ENCODE measurements at places on chromosomes 16 and 17.

DNA sequence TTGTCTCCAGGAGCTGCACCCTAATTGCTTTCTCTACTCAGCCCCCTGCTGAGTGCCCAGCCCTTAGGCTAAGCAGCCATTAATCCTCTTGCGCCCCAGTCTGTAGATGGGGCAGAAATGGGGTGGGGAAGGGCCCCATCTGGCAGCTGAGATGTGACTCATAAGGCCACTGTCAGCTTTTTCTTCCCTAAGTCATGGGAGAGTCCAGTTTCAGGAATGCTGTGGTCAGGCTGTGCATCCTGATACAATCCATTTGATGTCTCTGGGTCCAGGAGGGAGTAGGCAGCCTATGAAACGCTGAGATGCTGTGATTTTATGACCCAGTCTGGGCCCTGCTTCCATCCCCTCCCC lies 12.3 kb downstream of the PLXDC1 start:
- DNase-seq = no peak

DNA sequence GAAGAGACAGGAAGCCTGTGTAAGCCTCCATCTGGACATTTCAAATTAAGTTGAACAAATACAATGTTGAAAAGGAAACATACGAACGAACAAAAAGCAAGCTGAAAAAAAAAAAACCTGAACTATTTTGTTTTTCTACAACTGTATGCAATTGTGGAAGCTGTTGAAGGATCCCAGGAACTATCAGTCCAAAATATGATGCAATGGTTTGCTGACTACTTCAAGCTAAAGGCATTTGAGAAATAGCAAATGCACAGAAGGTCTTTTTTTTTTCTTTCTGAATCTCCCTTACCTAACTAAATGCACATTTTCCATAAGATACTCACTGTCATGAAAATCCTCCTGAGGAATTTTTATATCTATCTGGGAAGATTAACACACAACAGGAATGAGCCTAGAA lies 40.2 kb downstream of the MAF start:
- DNase-seq = no peak

GRCh38 chr17:5209396-5209795 lies 17.7 kb upstream of the ZNF594 start:
- DNase-seq = no peak

GRCh38 chr16:4991754-4992153 lies 33.6 kb downstream of the SEC14L5 start:
- no peak for DNase-seq

- no peak for DNase-seq
Measured at GRCh38 chr16:55351936-55352335, 27.9 kb downstream of the IRX6 start.

DNA sequence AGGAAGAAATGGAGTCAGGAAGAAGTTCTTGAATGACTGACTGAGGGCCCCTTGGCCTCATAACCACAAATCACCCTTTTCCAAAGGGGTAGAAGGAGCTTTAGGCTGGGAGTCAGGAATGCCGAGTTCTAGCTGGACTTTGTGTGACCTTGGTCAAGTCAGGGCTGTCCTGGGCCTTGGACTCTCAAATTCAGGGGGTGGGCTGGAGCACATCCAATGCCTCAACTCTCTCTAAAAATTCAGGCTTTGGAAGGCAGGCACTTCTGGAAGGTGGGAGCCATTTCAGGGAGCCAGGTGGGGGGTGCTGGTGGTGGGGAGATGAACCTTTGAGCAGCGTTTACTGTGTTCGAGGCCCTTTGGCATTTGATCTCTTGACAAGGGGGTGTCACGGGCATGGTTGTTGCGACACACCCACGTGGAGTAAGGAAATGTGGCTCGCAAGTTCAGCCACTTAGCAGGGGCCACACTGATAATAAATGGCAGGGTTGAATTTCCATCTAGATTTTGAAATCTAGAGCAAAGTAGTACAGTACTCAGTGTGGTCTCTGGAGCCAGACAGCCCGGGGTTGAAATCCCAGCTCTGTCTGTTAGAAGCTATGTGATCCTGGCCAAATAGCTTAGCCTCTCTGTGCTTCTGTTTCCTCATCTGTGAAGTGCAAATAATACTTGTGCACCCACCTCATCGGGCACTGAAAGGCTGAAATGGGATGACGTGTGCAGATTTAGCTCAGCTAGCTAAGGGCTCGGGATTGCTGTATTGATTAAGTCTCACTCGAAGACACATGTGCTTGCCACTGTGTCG lies 47.1 kb upstream of the CIBAR2 start:
- DNase-seq = no peak

DNA sequence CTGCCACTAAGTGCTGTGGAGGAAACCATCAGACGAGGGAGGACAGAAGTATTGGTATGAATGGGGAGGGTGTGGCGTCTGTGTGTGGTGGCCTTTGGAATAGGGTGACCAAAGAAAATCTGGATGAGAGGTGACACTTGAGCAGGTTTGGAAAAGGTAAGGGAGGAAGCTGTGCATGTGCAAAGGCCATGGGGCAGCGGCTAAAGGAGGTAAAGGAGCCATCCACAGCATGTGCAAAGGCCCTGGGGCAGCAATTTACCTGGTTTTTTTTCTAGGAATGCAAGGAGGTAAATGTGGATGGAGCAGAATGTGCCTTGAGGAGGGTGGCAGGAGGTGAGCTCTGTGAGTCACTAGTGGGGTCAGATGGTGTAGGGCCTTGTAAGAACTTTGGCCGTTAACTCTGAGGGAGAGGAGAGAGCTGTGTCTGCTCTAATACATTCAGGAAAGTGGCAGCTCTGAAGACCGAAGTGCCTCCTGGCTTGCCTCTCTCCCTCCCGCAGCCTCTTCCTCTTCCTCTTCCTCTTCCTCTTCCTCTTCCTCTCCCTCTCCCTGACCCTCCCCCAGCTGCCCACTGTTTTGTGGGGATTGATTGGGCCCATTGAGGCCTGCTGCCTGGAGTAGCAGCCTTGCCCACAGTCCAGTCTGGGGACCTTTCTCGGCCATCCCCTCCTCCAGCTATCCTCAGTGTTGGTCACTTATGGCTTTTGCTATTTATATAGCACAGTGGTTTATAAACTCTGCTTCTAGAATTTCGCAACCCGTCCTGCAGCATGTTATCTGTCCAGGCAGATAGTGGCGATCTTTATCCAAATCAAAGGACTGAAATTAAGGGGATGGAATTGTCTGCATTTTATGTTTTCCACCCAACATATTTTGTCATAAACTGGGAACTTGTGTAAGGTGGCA lies 38.7 kb downstream of the CMIP start:
- DNase-seq = no peak
